Activated CD8-positive, alpha-beta memory T cell treated with anti-CD3 and anti-CD28 coated beads for 1 hour (primary cell): ENCODE measurements at places on chromosomes 3 and 15.

DNA sequence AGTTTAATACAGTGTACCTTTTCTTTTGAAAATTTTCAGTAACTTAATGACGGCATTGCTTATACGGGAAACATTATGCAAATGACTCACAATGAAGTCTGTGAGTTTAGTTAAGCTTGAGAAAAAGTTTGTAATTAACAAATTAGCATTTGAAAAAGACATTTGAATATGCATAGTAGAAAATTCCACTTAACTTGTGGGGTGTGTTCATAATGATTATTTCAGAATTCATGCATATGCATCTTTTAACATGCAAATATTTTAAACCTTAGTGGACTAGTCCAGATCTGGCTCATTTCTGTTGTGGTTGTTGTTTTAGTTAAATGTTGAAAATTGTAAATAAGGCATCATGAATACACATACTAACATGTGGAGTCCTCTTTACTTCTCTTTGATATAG lies 239.4 kb downstream of the ROBO2 start:
- no peak for DNase-seq

DNA sequence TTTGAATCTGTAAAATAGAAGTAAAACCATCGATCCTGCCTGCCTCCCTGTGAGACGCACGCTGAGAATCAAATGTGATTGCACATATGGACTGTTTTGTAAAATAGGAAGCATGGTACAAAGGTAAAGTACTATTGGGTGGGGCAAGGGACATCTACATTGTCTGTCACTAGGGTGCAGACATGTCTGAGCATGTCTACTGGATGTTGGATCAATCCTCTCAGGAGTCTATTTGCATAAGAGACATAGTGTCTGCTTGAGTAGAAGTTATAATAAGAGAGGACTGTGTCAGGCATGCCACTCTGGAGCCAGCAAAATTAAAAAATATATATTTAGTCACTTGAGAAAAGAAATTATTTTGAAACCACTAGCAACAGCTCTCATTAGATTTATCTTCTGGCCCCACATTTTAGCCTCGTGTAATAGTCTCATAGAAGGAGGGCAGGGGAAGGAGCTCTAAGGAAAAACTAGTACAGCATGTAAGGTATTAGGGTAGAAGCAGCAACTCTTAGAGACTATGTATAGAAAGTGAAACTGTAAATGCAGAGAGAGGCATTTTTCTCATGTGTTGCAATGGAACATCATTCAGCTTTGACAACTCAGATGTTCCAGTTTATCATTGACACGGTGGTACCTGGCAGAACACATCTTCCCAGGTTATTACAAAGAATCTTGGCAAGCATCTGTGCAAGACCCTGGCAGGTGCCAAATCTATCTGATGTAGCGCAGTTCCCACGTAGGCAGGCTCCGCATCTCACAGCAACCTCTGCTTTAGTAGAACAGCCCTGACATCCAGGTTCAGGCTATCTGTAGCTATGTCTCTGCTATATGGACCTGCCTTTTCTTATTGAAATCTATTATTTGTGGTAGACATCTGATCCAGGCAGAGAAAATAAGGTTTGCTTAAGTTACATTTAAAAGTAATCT lies 85.2 kb upstream of the CHL1 start:
- DNase-seq = no peak

GRCh38 chr15:49927189-49927861 lies 191.7 kb downstream of the ATP8B4 start:
- no peak for DNase-seq

- no peak for DNase-seq
Observed at GRCh38 chr3:175980486-175981090, 1121.5 kb downstream of the NAALADL2 start.

DNA sequence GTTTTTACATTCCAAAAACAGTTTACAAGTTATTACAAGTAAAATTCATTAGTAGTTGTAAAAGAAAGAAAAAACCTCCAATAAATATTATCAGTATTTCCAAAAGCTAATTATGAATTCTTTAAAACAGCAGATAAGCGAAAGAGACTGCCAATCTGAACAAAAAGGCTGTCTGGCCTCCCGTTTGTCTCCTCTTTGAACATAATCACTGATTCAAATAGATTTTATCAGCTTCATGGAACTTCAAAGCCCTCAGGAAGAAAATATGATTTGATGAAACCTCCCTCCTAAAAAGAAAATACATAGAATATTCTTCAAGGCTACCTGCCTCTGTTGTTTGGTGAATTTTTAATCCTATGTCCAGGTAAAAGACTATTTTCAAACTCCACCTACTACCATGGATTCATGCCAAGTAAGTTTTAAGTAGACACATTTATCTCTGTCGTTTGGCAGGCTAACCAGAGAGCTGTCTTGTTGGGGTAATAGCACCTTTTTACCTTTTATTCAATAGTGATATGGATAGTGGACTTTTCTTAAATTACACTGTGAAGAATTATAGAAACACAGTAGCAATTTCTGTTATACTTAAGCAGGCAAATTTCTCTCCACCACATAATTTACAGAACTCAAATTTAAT lies 35.0 kb downstream of the SATB1 start:
- no peak for DNase-seq

DNA sequence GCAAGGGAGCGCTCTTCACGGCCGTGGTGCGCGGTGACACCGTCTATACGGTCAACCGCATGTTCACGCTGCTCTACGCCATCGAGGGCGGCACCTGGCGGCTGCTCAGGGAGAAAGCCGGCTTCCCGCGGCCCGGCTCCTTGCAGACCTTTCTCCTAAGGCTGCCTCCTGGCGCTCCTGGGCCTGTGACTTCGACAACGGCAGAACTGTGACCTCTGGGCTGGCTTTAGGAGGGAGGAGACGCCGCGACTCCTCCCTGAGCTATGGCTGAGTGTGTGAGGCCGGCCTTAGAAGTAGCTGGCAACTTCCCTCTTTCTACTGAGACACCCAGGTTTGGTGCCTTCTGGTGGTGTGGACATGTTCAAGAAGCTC lies 1.4 kb downstream of the KBTBD13 start:
- peak; percentile 12 for DNase-seq

- no peak for DNase-seq
Observed at GRCh38 chr15:67109141-67110034, 44.0 kb downstream of the SMAD3 start.

DNA sequence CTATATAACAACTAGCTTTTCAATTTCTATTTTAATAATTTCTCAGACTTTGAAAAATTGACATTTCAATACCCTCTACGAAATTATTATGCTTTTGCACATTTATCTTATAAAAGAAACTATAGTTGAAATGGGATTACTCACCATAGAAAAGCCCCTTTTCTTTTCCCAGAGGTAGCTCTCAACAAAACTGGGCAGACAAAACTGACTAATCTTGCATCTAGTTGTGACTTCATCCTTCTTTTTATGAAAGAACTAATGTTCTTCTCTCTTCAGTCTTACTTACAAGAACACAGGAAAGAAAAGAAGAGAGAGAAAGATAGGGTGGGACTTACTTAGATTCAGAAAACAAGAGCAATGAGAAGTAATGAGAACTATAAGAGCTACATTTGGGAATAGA lies 61.0 kb downstream of the GPR160 start:
- DNase-seq = no peak

- no peak for DNase-seq
Observed at GRCh38 chr3:150710097-150710496, 6.4 kb upstream of the ERICH6 start.

DNA sequence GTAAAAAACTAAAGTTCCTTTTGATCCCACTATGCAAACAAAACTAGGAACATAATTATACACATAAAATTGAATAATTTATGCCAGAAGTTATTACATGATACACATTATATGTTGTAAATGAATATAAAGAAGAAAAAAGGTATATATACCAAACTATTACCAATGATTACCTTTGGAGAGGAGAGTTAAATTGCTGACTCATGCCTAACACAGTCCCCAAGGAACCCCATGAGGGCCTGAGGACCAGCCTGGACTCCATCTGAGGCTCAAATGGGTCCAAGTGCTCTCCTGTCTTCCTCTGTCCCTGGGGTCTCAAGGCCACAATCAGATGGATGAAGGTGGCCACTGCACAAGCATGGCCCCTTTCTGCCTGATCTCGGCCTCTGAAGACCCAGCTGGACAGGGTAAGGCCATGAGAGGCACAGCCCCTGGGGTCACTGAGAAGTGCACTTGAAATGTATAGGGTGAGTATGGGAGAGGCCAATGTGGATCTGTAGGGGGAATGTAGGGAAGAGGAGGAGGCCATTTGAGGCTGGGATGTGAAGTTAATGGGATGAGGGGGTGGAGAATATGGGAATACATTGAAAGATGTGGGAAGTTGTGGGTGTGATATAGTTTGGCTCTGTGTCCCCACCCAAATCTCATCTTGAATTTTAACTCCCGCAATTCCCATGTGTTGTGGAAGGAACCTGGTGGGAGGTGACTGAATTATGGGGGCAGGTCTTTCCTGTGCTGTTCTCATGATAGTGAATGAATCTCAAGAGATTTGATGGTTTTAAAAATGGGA lies 1.1 kb upstream of the IQCF1 start:
- DNase-seq = no peak
